ENCODE measurements at places on chromosomes 4 and X. TPM values are rescaled to one million over a fixed set of nuclear protein-coding genes. Genes with fewer than 3 reads are reported as not detected.

- no peak for DNase-seq
These were observed 101.4 kb downstream of the BTC start for GRCh38 chr4:74692972-74693371.

GRCh38 chr4:8869898-8870646 lies 1.6 kb downstream of the HMX1 start:
- no peak for DNase-seq

The ELMOD2 gene
- total RNA-seq = 10.8 TPM

The MAGEA9B gene
- total RNA-seq = not detected

- no peak for DNase-seq
These were observed 4.7 kb upstream of the ARX start for GRCh38 chrX:25020391-25020904.

GRCh38 chr4:182310316-182310715 lies 67.1 kb downstream of the TENM3 start:
- no peak for DNase-seq

DNA sequence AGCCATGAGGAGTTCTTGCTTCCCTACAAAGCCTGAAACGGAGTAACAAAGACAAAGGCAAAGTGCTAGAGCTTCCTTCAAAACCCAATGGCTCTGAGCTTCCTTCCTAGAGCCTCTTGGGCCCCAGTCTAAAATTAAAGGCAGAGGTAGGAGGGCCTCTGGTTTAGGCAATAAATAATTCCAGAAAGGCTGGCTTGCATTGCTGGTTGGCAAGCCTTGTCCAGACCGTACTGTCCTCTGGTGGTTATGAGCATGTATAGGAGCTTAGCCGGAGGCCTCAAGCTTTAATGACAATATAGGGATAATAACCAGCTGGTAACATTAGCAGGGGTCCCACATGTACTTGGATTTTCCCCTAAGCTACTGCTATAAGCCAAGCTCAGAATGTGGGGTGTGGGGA lies 237.3 kb downstream of the AR start:
- no peak for DNase-seq

DNA sequence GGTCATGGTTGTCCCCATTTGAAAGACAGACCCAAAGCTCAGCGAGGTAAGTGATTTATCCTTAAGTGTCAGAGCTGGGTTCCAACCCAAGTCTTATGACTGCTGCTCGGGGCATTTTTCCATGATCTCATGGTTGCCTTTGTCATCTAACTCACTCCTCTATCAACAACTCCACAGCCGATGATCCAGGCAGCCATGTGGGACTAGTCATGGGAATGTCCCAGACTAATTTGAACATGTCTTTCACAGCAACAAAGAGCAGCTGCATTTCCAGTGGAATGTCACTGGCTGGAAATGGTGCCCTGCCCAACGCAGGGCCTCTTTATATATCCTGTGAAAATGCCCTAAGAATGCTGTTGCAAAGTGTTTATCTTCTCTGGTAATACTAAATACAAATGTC lies 284.8 kb upstream of the PPARGC1A start:
- no peak for DNase-seq

DNA sequence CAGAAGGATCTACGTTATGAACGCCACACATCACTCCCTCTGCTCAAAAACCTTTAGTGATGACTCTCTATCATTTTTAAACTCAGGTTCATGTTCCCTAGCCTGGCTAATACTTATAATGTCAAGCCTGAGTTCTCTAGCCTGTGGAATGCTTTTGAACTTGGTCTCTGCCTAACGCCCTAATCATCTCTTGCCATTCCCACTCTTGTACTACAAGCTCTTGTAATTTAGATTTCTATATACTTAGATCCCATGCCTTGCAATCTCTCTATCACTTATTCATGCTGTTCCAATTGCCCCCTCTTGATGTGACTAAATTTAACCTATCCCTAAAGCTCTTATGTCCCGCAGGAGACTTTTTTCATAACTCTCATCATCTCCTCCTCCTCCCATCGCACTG lies 40.3 kb downstream of the SLC4A4 start:
- DNase-seq = no peak

DNA sequence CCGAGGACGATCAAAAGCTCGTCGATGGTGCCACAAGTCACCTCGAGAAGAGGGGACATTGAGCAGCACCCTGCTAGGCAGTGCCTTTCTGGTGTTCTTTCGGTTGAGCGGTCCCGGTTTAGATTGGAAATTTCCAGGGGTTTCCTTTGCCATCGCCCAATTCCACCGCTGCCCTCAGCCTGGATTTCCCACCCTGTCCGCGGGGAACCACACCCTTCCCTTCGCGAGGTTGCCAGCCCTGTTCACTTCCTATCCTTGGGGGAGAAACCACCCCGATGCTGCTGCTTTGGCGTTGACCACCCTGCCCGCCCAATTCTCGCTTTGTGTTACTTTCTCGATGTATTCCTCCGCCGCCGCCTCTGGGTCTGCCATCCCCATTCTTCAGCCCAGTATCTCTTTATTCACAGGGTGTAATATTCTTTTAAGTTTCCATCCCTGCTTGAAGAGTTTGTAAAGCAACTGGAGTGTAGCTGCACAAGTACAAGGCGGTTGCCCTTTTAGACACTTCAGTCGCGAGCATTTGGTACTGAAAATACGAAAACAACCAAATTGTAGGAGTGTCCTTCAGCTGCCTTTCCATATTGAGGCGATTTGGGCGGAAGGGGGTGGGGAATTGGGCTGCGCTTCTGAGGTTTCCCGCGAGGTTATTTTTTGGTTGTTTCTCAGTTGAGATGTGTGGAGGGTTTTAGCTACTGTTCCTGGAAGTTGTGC lies 1.1 kb downstream of the OGT start:
- DNase-seq = peak; percentile 48

- DNase-seq = no peak
These were observed 415.8 kb upstream of the GRID2 start for GRCh38 chr4:91887926-91888325.

DNA sequence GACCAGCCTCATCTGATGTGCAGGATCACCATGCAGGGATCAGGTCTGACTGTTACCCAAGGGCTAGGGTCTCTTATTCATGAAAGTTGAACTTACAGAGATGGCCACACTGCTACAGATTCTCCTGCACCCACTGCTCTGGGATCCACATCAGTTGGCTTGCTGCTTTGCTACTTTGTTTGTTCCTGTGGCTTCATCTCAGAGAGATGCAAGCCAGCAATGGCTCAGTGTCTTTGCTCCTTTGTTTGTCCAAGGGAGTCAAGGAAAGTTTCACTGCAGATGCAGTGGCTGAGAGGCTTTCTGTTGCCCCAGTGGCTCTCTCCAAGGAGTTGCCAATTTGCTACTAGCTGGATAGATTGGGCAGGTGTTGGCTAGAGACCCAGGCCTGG lies 70.3 kb upstream of the UGT2B7 start:
- DNase-seq = no peak

Measured in hematopoietic multipotent progenitor cell (in vitro differentiated cells).